ENCODE measurements at places on chromosomes 16 and 17.

DNA sequence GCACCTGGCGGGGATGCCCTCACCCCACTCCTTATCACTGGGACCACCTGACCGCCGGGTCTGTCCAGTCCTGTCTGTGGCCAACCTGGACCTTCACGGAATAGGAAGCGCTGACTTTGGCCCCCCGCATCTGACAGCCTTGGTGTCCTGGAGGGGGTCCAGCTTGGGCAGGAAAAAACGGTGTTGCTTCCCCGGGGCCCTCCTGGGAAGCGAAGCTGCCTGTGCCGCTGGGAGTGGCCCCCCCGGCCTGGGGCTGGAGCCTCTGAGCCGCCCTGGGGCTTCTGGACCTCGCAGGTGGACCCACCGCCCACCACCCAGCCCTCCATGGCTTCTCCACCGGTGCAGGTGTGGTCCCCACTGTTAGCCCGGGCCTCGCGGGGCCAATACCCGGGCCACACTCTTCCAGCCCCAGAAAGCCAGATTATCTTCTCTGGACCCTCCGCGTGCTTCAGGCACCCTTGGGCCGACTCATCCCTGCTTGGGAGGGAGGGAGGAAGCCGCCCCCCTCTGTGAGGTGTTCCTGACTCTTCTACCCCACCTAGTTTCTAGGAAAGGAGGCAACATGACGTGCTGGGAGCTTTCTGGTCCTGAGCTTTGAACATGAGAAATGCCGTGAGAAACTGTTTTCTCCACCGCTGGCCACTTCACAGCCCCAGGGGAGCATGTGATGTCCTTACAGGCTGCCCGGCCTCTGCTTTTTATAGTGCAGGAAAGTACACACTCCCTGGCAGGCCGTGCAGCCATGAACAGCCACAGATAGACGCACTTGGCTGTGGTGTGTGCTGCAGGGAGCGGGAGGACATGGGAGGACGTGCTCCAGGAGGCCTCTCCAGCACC, 1.1 kb downstream of the C1QTNF1 start:
- DNase-seq = no peak

- no peak for DNase-seq
These were observed 5.1 kb downstream of the CLEC16A start for GRCh38 chr16:10949424-10949970.

- no peak for DNase-seq
These were observed 29.3 kb downstream of the DYNLRB2 start for GRCh38 chr16:80570106-80570478.

- no peak for DNase-seq
These were observed 73.6 kb downstream of the GPRC5B start for GRCh38 chr16:19810817-19811731.

- DNase-seq = no peak
These were observed 1.9 kb downstream of the MED11 start for GRCh38 chr17:4733073-4733531.

DNA sequence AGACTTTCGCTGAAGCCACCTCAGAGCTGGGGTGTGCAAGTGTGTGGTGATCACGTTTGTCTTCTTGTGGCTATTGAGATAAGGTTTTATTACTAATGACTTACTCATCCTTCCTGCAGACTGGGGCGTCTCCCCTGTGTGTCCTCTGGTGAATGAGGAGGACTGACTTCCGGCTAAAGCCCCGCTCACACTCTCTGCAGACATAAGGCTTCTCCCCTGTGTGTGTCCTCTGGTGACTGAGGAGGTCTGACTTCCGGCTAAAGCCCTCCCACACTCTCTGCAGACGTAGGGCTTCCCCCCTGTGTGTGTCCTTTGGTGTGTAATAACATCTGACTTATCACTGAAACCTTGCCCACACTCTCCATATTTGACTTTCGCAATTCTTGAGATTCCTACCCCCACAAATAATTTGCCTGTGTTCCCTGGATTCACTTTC, 19.4 kb downstream of the PRDM7 start:
- no peak for DNase-seq

- DNase-seq = no peak
These were observed 561 bp downstream of the ZNF423 start for GRCh38 chr16:49855280-49855821.

DNA sequence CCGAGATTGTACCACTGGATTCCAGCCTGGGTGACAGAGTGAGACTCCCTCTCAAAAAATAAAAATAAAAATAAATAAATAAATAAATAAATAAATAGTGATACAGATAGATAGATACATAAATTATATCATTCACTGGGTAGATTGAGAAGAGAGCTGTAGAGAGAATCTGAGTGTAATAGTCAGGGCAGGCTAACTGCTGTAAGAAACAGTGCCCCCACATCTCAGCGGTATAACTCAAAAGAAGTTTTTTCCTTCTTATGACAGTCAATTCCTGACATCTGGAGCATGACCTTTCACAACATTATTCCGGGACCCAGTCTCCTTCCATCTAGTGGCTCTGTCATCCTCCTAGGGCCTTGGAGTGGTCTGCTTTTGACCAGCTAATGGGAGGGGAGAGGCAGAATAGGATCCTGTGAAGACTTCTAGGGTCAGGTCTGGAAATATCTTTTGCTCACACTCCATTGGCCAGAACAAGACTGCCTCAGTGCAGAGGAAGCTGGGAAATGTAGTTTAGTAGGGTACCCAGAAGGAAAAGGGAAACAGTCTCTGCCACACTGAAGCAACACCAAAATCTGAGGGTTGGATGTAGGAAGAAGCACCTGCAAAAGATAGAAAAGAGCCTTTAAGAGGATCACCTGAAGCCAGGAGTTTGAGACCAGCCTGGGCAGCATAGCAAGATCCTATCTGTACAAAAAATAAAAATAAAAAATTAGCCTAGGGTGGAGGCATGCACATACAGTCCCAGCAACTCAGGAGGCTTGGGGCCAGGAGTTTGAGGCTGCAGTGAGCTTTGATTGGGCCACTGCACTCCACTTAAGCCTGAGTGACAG, 3.0 kb upstream of the QPRT start:
- no peak for DNase-seq

DNA sequence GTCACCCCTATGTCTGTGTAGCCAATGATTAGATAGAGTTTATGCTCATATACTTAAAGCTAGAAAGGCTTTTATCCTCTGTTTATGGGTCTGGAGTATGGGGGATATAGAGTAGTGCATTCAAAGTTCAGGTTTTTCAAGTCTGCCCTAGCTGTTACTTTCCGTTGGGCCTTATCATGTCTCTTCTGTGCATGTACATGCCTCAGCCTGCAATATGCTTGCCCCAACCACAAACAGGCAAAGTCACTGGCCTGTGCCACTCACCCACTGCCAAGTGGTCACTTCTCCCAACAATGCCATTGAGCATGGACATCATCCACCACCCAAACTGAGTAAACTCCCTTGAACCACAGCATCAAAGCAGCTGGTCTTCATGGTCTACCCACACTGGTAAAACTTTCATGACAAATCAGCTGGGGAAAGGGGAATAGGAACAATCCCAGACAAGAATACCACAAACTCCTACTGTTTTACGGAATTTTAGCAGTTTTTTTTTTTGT, 70.3 kb upstream of the C17orf78 start:
- no peak for DNase-seq

DNA sequence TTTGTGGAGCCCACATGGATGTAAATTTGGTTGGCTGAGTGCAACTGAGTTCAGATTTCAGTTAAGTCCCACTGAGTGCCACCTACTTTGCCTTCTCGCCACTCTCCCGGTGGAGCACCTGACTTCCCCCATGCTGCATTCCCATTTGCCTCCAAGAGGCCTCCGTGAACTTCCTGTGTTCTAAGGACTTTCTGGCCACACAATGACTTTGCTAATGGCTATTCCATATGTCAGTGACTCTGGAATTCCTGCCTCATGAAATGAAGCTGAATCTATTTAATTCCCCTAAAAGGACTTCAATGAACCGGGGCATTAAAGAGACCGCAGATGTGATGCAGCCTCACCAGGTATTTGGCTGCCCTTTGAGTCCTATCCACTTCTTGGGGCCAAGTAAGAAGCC, 29.9 kb downstream of the ABCC12 start:
- no peak for DNase-seq

GRCh38 chr17:43755389-43755875, 3.2 kb downstream of the SOST start:
- no peak for DNase-seq

GRCh38 chr16:23949630-23950290, 114.0 kb downstream of the PRKCB start:
- DNase-seq = no peak

DNA sequence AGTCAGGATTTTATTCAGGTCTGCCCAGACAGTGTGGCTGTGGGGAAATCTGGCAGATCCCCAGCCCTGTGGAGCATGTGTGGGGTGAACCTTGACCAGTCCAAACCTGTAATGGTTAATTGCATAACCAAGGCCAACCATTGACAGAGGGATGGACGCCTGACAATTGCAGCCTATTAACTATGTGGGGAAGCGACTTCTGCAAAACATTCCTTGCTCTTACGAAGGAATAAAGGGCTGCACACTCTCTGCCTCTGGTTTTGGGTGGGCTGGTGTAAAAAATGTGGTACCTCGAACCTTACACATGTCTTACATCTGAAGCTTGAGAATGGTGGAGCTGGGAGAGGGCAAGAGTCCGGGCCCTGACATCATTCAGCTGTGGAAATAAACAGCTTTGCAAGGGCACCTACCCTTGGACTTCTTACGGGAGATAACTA, 35.8 kb downstream of the MAF start:
- DNase-seq = no peak

DNA sequence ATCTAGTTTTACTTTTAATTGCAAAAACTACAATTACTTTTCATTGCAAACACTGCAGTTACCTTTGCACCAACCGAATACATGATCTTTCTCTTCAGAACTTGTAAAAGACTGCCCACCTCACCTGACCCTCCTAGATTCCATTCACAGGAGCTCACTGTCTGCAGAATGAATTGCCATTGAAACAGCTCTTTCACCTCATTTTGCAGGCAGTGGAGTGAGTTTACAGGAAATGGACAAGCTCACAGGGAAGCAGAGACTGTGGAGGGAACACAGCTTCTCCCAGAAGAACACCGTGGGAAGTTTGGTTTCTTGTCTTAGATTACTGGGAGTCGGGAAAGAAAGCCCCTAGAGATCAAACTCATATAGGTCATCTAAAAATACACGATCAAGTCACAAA, 439.7 kb upstream of the RBFOX1 start:
- DNase-seq = no peak

DNA sequence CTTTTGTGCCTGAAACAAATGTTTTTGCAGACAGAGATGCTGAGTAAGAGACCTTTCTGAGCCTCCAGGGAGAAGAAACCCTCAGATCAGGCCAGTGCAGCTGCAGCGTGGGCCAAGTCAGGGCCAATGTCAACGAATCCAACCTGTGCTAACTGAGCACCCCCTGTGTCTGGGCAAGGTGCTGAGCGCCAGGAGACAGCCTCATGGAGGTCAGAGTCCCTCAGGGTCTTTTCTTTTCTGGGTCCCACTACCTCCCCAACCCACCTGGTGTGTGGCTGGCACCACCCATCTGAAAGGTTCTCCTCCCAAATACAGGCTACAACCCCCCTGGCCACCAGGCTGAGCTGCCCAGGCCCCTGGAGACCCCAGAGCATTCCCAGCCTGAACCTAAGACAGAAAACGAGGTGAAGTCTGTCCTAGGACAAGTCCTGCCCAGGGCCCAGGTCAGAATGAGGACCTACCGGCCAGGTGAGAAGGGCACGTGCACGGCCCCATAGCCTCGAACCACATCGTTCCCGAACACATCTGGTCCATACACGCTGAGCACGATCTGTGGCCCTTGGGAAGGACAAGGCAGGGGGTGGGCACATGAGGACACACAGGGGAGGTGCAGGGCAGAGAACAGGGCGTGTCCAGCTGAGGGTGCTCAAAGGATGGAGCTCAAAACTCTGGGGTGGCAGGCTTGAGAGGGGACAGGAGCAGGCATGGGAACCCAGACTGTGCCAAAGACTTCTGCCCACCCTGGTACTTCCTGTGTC, 15.0 kb downstream of the B9D1 start:
- no peak for DNase-seq

- DNase-seq = no peak
These were observed 108.0 kb upstream of the CIBAR2 start for GRCh38 chr16:85220125-85220839.

DNA sequence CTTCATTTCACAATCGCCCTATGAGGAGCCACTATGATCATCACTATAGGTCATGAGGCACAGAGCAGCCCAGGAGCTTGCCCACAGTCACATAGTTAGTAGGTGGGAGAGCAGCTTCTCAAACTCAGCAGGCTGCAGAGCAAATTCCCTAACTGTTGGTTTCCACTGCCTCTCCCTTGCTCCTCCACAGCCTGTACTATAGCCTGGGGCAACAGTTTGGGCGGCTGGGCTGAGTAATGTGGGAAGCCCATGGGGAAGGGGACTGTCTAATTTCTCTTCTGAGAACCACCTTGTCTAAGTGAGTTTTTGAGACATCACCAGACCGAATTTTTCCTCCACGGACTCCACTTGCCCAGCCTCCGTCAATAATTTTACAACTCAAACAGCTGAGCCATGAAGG, 73.4 kb upstream of the GPR139 start:
- no peak for DNase-seq

- DNase-seq = no peak
These were observed 478.8 kb upstream of the CDH11 start for GRCh38 chr16:65600629-65601028.
